ENCODE measurements at places on chromosomes 13 and 19.

DNA sequence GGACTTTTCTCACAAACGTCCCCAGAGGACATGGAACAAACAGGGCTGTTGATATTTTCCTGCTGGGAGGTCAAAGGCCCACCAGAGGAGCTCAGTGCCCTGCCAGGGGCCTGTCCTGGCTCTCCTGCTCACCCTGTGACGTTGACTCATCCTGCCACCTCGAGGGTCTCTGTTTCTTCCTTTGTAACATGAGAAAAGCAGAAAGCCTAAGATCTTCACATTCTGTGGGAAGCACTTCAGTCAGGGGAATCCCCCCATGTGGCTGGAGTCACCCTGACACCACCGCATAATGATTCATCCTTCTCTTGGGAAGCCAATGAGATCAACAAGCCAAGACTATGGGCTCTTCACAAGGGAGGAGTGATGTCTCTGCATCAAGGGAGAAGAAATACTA lies 147.9 kb downstream of the KATNAL1 start:
- no peak for DNase-seq

DNA sequence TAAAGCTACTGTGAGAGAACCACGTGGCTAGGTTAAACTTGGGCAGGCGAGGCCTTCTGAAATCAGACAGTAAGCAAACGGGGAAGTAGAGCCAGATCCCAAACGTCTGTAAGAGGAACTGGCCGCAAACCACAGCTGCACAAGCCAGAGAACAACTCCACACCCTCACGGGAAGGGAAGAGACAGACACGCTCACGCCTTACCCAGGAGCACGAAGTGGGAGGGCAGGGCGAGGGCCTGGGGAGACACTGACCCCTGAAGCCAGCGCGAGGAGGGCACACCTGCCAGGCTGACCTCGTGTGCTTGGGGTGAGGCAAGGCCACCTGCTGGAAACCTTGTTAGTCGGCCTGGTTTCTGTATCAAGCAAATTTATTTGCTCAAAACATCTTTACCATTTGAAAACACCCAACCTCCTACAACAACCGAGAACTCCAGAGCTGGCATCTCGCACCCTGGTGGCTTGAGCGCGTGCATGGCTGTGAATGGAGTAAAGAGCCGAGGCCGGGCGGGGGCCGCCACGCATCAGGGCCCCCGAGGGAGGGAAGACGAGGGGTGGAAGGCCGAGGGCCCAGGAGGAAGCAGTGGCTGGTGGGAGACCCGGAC lies 7.3 kb downstream of the POLR2E start:
- DNase-seq = peak; percentile 9

GRCh38 chr19:10001899-10002298 lies 8.4 kb downstream of the COL5A3 start:
- no peak for DNase-seq

GRCh38 chr19:13051557-13052165 lies 51.0 kb downstream of the LYL1 start:
- no peak for DNase-seq

DNA sequence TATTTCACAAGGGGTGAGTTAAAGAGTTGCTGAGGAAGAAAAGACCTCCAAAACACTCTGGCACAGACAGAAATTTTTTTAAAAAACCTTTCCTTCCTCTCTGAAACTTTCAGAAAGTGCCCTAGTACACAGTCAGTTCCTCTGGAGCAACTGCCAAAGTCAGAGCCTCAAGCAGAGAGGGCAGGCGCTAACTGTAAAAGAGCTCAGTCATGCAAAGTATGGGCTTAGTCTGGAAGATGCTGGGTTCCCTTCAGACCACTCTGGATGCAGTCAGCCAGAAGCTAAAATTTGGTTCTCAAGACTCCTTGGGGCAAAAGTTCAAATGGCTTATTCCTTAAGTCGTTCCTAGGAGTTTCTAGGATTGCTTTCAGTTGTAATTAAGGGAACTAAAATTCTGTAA lies 671.6 kb downstream of the PCDH9 start:
- peak; percentile 16 for DNase-seq

- no peak for DNase-seq
Measured at GRCh38 chr13:111903143-111903542, 163.8 kb upstream of the SOX1 start.

DNA sequence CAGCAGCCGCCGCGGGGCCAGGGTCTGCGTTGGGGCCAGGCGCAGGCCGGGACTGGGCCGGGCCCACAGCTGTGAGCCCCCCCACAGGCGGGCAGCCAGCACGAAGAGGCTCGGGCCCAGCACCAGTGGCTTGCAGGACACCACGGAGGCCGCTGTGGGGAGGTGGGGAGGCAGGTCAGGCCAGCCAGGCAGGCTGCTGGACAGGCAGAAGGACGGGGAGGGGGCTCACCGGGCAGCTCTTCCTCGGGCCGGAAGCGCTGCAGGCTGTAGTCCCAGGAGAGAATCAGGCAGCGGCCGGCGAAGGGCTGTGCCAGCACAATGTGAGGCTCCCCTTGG lies 8.3 kb downstream of the LGI4 start:
- DNase-seq = no peak

GRCh38 chr13:24986826-24987225 lies 109.1 kb upstream of the PABPC3 start:
- no peak for DNase-seq

- DNase-seq = no peak
Measured at GRCh38 chr13:27775943-27776342, 16.3 kb upstream of the GSX1 start.

DNA sequence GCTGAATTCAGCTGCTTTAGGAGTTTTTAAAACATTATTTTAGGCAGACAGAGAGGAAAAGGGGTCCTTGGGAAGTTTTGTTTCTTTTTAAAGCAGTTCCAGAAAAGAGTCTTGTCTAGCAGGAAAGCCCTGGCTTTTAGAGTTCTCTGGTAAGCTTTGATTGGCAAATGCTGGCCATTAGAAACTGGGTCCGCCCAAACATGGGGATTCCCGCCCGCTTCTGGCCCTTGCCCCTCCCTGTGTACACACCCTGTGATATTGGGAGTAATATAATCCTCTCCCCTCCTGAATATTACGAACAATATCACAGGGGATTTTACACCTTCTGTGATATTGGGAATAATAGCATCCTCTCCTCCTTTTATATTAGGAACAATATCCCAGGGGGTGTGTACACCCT lies 58.9 kb downstream of the ERICH4 start:
- DNase-seq = no peak

GRCh38 chr19:8305798-8306197 lies 2.4 kb downstream of the CD320 start:
- DNase-seq = no peak

DNA sequence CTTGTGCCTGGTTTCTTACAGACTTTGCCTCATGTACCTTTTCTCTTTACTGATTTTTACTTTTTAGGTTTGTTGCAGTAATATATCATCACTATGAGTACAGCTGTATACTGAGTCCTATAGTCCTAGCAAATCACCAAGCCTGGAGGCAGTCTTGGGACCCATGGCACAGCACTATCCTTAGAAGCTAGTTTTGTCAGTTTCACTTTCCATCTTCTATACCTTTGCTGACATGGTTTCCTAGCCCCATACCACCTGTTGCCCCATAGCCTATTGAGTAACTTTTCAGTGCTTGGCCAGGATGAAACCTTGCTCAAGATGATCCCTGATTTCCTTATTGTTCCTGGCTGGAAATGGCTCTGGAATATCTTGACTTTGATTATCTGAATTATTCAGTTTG lies 826.4 kb downstream of the GPC5 start:
- no peak for DNase-seq

DNA sequence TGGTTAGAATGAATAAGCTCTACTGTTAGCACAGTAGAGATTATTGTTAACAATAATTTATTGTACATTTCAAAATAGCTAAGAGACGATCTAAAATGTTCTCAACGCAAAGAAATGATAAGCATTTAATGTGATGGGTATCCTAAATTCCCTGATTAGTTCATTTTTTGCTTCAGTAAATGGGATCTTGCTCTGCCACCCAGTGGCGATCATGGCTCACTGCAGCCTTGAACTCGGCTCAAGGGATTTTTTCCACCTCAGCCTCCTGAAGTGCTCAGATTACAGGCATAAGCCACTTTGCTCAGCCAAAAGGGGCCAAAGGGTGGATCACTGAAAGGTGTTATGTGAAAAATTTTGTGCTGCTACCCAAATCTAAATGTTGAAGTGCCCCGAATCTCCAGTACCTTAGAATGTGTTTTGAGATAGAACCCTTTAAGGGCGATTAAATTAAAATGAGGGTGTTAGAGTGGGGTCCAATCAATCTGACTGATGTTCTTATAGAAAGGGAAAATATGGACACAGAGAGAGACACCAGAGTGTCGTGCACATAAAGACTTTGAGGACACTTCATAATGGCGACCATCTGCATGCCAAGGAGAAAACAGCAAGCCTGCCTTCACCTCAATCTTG lies 31.5 kb upstream of the ZNF766 start:
- DNase-seq = peak; percentile 55

- peak; percentile 2 for DNase-seq
Measured at GRCh38 chr19:7975037-7975436, 30.4 kb downstream of the ELAVL1 start.

DNA sequence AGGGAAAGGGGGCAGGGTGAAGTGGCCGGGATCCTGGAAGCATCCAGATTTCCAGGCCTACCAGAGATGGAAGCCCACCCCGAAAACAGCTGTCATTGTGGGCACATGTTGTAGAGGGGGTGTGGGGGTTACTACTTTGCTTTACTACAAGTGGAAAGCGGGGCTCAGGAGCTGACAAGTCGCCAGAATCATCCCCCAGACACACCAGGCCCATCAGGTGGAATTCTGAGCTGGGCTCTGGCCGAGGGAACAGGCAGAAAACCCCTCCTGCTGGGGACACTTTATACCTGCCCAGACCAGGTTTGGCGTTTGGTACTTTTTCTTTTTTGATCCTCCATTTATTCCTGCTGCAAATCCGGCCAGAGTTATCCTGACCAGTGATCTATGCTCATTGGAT lies 3.8 kb downstream of the CDX2 start:
- no peak for DNase-seq

GRCh38 chr19:10427169-10427568 lies 6.8 kb downstream of the PDE4A start:
- DNase-seq = no peak

- DNase-seq = peak; percentile 86
Measured at GRCh38 chr19:4016486-4016885, 8.9 kb downstream of the PIAS4 start.

- DNase-seq = no peak
Measured at GRCh38 chr13:100495455-100495854, 93.1 kb downstream of the GGACT start.

DNA sequence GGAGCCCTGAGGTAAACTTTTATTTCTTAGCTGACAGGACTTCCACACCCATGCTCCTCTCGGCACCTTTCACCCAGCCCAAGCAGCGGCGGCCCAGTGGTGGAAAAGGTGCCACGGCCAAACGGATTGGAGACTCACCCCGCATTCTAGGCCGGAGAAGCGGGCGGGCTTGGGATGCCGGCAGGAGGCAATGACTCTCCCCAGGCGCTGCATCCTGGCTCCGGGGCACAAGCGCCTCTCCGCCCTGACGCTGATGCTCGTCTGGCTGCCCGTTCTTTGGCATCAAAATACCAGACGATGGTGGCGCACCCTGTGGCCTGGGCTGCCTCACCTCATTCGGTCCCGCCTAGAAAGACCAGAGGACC lies 6.7 kb upstream of the ZNF606 start:
- no peak for DNase-seq

- DNase-seq = peak; percentile 51
Measured at GRCh38 chr19:55640043-55640576, 692 bp upstream of the ZNF580 start.

DNA sequence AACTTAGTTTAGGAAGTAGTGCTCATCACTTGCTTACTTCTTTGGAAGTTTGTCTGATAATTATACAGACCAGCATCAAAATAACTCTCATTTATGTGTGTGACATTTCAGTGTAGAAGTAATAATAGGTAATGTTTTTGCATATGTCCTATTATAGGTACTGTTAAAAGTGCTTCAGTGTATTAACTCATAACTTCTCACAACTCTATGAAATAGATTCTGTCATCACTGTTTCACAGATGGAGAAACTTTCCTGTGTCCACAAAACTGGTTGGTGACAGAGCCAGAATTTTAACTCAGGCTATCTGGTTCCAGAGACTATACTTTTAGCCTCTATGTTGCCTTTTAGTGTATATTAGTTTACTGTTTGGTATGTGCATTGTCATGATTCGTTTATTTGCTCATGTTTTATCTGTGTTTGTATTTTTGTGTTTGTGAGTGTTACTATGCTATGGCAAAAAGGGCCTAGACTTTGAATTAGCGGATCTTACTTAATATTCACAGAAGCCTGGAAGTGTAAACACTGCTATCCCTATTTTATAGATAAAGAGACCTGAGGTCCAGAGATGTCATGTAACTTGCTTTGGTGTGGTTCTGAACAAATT lies 12.7 kb downstream of the LPAR6 start:
- DNase-seq = no peak

DNA sequence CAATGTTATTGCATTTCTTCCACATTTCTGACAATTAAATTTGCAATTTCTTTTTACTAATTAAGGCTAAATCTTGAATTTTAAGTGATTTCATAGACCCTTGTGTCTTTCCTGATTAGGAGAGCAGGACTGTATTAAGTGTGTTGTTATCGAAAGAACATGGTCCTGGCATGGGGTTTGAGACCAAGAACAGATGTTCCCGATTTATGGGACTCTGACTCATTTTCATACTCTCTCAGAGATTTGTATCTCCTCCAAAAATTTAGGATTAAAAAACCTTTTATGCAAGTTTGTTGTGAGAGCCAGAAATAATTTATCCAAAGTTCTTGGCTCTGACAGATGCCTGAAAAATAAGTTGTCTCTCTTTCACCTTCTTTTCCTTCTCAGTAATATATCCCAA lies 589.3 kb upstream of the ARGLU1 start:
- DNase-seq = no peak

DNA sequence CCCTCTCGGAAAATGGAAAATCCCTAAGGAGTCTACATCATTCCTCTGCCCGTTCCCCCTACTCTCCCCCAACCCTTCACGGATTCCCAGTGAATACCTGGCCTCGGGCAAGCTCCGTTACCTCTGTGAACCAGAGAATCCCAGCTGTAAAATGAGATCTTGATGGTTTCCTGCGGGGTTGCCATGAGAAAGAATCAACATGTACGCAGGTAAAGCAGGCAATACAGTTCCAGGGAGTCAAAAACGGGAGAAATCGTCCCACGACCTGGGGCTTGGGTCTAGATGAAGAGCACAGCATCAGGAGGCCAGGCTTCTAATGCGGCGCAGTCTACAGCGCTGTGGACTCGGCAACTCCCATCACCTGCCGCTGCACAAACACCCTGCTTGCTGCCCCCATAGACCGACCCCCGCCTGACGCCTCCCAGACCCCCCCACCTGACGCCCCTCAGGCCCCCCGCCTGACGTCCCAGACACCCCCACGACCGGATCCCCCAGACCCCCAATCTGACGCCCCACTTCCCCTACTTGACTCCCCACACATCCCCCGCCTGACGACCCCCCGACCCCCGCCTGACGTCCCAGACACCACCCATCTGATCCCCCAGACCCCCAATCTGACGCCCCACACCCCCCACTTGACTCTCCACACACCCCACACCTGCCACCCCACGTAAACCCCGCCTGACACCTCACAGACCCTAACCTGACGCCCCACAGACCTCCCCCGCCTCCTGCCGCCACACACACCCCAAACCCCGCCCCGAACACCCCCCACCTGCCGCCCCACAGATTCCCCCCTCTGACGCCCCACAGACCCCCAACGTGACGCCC lies 680 bp downstream of the LIG4 start:
- no peak for DNase-seq
